Aorta (tissue), 5 donors: ENCODE measurements at places on chromosomes 2 and 18. TPM values are rescaled to one million over a fixed set of nuclear protein-coding genes. Genes with fewer than 3 reads are reported as not detected.

- DNase-seq = no peak
Observed at GRCh38 chr2:69735686-69736085, 6.2 kb upstream of the ANXA4 start.

DNA sequence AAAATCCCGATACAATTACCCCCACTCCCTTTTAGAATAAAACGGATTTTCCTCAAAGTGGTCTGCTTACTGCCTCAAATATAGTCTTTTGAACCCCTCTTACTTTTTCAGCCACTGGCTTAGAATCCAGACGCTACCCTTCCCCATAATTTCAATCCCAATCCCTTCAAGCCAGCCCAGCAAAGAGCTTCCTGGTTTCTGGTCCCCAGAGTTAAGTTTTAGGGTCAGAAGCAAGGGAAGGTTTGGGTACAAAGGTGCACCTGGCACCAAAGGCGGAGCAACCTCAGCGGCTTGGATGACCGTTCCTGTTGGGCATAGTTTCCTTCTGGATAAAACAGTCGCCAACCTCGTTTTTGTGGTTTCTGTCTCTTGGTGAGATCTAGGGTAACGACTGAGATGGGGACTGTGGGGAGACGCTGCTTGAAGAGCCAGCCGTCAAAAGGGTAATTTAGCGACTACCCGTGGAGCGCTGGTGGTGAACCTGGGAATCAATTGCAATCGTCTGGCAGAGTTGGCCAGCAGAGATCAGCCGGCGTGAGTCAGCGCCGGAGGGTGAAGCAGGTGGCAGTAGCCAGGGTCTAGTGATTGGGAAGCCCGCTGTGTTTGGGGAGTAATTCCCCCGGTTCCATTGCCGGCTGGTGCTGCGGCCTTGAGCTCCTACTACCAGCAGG, 1.6 kb downstream of the FEV start:
- DNase-seq = peak; percentile 25

DNA sequence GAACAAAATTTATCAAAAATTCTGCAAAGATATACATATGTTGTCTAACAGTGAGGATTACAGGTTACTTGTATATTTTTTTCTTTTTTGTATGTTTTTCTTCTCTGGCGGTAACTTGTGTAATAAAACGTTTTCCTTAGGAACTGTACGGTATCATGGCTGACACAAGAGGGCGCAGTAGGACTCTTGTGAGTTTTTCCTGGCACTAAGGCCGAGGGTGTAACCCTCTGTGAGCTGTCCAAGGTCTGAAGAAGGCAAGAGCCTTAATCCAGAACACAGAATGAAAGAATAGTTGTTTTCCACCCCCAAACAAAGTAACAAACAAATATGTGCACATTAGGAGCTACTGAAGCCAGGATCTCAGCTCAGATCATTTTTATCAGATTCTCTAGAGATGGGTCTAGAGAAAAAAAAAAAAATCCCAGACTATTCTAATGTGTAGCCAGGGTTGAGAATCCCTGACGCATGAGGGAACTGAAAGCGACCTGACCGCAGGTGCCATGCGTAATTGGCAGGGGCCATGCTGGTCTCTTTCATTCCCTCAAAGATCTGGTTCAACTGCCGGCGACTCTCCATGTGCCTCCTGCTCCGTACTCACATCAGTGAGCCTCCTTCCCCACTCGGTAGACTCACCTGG, 27.0 kb downstream of the TMEM200C start:
- peak; percentile 53 for DNase-seq

DNA sequence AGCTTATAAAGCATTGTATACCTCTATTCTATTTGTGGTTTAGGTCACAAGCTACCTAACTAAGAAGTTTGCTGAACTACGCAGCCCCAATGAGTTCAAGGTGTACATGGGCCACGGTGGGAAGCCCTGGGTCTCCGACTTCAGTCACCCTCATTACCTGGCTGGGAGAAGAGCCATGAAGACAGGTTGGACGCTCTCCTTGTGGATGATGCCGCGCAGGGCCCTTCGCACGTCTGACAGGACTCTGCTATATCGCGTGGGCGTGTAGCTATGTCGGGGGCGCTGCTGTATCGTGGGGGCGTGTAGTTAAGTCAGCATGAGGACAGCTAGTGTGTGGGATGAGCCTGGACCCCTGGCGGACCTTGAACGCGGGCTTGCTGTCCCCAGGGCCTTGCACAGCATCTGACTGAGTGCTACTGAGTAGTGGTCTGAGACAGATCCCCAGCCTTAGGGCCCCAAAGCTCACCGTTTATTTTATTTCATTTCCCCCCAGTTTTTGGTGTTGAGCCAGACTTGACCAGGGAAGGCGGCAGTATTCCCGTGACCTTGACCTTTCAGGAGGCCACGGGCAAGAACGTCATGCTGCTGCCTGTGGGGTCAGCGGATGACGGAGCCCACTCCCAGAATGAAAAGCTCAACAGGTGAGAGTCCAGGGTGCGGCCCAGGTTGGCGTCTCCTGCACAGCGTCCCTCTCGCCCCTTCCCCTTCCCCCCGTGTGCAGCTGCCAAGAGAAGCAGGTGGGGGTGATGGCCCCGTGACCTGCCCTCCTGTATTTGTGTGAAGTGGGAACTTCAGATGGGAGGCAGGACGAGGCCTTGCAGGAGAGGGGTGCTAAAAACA, 15.6 kb upstream of the CNDP1 start:
- DNase-seq = no peak

DNA sequence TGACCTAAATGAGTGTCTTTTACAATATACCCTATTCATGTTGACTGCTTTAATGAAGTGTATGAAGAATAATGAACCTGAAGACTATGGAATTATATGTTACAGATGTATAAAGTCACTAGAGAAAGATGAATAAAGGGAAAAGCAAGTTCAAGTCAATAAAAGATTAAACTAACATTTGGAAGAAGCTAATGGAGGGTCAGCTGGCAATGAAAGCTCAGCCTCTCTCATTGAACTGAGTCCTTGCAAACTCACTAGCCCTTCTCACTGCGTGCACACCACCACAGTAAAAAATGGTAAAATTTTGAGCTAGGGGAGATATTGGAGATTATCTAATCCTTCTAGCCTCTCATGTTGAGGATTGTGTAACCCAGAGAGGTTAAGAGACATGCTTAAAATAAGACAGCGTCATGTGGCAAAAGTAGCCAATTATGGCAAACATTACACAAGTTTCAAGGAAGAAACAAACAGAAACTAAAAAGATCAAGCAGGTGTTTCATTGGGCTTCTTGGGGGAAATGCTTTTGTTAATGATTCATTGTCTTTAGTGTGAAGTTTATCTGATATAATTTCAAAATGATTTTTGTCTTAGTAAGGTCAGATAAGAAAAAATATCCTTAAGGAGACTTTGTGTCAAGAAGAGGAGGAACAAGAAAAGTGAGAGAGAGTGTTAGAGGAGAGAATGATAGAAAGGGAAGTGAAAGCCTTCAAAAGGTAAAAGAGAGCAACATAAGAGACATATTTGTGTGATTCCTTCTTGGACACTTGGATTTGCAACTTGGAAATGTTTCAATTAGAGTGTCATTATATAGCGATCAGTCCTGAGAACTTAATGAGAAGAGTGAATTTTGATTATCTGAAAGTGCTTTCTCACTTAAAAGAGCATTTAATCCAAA, 893.7 kb upstream of the FAM98A start:
- DNase-seq = no peak

- peak; percentile 73 for DNase-seq
Observed at GRCh38 chr2:144515696-144516410, 4.1 kb downstream of the ZEB2 start.

DNA sequence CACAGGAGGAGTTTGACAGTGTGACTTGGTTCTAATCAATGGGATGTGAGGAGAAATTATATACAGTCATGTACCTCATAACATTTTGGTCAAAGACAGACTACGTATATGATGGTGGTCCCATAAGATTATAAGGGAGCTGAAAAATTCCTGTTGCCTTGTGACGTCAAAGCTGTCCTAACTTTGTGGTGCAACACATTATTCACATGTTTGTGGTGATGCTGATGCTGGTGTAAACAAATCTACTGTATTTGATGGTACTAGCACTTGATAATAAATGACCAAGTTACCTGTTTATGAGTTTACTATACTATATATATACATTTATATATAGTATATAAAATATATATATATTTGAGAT, 29.1 kb upstream of the TGIF1 start:
- no peak for DNase-seq

GRCh38 chr18:13357289-13357688, 138.7 kb downstream of the LDLRAD4 start:
- DNase-seq = no peak

DNA sequence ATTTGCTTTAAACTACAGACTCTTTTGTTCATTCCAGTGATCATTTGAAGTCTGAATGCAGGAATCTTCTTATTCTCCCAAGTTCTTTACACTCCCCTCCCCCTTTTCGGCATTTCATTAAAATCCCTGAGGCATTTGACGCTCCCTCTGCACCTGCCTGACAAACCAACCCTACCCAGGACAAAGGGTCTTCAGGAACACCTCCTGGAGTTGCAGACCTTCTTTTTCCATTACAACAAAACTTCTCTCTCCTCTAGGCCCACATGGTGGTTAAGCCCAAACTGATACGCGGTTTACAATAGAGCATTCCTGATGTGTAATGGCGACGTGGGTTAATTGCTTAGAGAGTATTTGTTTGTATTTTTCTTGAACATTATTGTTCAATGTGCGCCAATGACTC, 367.4 kb downstream of the FBXO15 start:
- DNase-seq = no peak

The VAMP5 gene
- 60.3 TPM for total RNA-seq

The HOXD13 gene
- total RNA-seq = not detected

GRCh38 chr2:240963065-240963867, 35.2 kb upstream of the SNED1 start:
- DNase-seq = peak; percentile 47

GRCh38 chr2:56754066-56754615, 570.4 kb downstream of the CCDC85A start:
- DNase-seq = no peak

The KCNJ13 gene
- total RNA-seq = not detected

- DNase-seq = no peak
Observed at GRCh38 chr2:24448797-24449196, 42.3 kb upstream of the NCOA1 start.

The DLGAP1 gene
- 6.6 TPM for total RNA-seq

The LYG1 gene
- 2.7 TPM for total RNA-seq

- no peak for DNase-seq
Observed at GRCh38 chr2:25842155-25842554, 36.1 kb downstream of the ASXL2 start.

DNA sequence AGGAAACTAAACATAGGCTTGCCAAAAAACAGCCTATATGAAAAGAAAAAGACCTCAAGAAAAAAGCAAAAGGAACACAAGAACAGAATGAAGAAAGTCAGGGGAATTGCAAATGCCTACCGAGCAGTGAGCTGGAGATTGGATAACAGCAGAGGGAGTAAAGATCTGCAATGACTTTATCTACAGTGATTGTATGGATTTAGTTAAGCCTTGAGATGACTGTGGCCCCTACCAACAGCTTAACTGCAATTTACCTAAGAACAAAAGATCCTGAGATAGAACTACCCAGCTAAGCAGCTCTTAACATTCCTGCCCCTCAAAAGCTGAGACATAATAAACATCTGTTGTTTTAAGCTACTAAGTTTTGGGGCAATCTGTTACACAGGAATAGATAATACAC, 20.5 kb downstream of the LNPK start:
- DNase-seq = no peak

The AMER3 gene
- total RNA-seq = not detected

DNA sequence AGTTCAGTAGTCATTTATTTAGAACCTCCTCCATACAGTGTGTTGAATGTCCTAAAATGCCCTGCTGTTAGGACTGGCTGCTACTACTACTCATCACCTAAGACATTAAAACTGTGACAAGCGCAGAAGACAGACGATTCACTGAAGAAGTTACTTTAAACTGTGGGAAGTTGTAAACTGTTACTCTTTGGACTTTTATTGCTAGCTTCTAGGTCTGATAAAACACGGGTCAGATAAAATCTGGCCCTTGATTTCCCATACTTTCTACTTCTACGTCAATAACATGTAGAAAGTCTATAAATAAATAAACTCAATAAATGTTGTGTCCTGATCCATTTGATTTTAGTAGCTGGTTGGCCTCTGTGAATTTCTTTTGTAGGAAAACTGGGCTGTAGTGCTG, 113.4 kb downstream of the ICA1L start:
- no peak for DNase-seq

DNA sequence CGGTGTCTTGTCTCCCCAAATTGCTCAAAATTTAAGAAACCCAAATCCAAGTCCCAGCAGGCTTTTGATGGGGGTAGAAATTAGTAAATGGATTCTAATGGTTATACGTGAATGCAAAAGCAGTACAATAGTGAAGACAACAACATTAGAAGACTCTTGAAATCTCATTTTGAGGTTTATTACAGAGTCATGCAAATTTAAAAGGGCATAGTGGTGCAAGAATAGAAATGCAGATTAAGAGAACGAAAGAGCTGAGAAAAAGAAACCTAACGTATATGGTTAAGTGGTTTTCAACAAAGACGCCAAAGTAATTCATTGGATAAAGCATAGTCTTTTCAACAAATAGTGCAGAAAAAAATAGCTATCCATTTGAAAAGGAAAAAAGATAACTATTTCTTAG, 33.2 kb upstream of the CXXC1 start:
- DNase-seq = no peak

DNA sequence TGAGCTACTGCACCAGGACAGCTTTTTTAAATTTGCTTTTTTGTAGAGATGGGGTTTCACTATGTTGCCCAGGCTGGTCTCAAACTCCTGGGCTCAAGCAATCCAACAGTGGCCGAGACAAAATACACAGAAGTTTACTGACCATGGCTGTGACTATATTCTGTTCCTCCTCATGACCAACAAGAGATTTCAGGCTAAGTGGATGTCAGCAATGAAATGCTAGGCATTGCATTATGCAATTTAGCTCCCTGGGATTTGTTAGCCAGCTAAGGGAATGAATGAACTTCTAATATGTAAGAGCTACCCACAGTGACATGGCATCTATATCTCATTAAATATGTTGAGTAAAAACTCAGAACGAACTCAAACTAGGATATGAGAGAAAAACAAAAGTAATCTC, 81.9 kb upstream of the MBOAT2 start:
- no peak for DNase-seq

GRCh38 chr2:133849341-133849740, 281.1 kb upstream of the NCKAP5 start:
- DNase-seq = no peak

The LIPG gene
- total RNA-seq = 23.7 TPM

The SERPINB5 gene
- not detected for total RNA-seq

The HEATR5B gene
- total RNA-seq = 28.2 TPM

The G6PC2 gene
- 0.23 TPM for total RNA-seq

DNA sequence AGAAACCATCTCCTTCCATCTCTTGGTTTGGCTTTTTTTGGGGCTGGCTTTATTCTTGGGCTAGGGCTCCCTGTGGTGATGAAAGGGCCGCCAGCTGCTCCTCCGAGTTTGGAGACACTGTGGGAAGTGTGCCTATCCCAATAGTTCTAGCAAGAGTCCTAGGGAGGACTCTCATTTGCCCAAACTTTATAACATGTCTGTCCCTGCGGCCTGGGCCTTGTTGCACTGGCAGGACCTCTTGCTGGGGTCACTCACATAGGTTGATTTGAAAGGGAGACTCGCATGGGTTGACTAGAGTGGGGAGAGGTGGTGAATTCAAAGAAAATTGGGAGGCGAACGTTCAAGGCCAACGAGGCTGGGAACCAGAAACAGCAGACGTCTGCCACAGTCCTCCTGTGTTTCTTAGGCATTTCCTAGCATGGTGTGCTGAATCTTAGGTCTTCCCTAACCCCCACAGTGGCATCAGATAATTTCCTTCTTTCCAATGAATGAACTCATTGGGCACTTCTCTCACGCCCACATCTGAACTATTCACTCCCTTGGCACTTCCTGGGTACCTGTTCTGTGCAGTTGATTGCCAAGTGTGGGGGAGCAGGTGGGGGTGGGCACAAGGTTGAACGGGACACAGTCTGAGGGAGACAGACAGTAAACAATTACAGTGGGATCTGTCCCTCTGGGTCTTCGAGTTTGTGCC, 26.8 kb downstream of the NIFK start:
- no peak for DNase-seq

The C2orf66 gene
- total RNA-seq = 0.30 TPM
